NCI-H1436 treated with DMSO at 0.1 percent for 48 hours (cell line): ENCODE measurements at places on chromosomes 2 and 18.

- DNase-seq = no peak
Measured at GRCh38 chr2:145290986-145291385, 771.1 kb upstream of the ZEB2 start.

DNA sequence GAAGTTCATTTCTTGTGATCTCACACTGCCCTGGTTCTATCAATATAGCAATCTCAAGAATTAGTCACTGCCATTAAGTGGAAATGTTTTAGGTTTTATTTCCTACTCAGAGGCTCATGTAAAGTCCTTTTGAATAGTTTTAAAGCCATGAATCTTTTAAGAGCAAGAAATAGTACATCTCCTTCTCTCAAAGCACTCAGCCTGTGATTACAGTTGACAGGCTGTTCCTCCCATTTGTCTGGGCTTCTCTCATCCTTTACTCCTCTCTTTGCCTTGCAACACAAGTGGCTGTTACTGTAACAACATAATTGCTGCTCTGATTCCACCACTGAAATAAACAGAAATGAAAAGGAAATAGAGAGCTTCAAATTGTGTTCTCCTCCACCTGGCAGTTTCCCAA, 18.4 kb downstream of the GRP start:
- peak; percentile 20 for DNase-seq

DNA sequence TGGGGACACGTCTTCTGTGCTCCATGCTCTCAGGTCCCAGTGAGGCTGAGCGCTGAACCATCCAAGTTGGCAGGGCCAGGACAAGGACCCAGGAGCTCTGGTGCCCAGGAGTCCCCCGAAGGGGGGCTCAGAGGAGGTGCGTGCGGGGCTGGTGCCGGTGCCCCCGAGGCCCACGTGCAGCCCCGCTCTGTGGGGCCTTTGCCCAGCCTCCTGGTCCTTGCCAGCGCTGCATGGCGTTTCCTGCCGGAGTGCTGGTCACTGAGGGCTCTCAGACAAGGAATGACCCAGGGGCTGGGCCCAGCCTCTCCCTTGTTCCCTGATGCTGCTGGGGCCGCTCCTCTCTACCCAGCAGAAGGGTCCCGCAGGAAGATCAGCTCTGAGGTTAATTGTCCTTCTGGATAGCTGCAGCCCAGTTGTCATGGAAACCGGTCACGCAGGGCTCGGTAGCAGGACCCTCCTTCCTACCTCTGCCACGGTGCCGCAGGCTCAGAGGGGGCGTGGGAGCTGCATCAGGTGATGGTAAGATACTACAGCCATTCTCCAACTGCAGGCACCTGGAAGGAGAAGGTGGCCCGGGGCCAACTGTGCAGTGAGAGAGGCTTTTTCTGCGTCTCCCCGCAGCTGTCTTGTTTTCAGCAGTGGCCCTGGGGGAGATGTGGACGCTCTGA, 64.5 kb downstream of the RRM2 start:
- no peak for DNase-seq

DNA sequence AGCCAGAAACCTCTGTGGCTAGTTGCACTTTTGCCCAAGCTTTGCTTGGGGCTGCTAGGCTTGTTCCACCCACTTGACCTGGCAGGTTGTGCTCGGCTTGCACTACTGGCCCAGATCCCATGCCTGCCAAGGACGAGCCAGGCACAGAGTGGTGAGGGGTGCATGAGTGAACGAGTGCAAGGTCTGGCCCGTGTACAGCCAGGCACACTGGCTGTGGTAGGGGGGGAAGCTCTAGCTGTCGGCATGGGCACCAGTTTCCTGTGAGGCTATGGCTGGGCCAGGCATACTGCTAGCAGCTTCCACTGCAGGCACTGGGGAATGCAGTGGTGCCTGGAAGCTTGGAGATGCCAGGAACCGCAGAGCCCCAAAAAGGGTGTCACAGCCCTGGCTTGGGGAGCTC, 210.4 kb downstream of the AKAIN1 start:
- no peak for DNase-seq

DNA sequence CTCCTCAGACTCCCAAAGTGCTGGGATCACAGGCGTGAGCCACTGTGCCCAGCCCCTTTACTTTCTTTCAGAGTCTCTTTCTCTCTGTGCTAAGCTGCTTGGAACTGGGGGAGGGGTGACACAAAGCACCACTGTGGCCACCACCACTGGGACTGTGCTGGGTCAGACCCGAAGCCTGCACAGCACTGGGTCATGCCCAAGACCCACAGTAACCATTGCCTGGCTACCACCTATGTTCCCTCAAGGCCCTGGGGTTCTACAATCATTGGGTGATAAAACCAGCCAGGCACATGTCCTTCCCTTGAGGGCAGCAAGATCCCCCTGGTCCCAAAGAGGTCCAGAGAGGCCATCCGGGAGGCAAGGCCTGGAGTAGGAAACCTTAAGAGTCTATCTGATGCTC, 9.1 kb upstream of the CAB39 start:
- no peak for DNase-seq

DNA sequence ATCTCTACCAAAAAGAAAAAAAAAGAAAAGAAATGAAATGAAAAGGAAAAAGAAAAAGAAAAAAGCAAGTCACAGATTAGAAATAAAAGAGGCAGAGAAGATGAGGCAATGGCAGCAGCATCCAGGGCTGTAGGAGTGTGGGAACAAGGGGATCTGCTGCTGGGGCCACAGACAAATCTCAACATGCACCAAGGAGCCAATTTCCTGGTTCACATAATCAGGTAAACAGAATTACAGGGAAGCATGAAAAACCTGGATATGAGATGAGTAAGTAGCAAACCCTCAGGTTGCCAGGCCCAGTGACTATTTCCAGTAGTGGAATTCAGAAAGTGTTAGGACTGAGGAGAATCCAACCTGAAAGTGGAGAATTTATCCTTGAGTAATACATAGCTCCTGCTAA, 77.4 kb upstream of the ARHGAP28 start:
- no peak for DNase-seq

- DNase-seq = no peak
Measured at GRCh38 chr2:102942107-102942506, 180.3 kb downstream of the TMEM182 start.

DNA sequence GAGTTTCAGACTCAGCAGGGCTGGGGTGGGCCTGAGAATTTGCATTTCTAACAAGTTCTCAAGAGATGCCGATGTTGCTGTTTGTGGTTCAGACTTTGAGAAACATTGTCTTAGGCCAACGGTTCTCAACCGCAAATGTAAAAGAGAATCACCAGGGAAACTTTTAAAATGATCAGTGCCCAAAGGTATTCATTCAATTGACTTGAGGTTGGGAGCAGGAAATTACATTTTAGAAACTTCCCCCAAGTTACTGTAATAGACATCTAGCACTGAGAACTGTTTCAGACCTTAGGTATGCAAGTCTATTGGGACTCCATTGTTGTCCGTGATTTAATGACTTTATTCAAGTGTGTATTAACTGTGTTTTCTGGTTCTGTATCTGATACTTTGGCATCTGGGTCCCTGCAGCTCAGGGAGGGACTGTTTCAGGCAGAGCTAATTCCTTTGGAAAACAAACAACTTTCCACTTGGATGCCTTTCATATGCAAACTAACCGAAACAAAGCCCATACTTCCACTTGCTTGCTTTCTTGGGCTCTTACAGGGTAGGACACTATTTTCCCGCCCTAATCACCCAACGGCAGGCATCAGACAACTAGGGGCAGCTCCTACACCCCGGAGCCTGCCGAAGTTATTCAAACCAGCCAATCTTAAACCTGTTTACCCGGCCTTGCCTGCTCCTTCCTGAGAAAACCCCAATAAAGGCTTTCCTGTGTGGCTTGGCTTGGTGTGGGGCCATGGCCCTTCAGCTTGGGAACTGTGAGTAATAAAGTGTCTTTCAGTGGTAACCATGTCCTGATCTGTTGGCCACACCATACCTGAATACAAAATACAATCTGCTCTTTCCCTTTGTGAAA, 97.6 kb downstream of the POLE4 start:
- DNase-seq = no peak

- no peak for DNase-seq
Measured at GRCh38 chr2:109013051-109013450, 24.0 kb upstream of the EDAR start.

DNA sequence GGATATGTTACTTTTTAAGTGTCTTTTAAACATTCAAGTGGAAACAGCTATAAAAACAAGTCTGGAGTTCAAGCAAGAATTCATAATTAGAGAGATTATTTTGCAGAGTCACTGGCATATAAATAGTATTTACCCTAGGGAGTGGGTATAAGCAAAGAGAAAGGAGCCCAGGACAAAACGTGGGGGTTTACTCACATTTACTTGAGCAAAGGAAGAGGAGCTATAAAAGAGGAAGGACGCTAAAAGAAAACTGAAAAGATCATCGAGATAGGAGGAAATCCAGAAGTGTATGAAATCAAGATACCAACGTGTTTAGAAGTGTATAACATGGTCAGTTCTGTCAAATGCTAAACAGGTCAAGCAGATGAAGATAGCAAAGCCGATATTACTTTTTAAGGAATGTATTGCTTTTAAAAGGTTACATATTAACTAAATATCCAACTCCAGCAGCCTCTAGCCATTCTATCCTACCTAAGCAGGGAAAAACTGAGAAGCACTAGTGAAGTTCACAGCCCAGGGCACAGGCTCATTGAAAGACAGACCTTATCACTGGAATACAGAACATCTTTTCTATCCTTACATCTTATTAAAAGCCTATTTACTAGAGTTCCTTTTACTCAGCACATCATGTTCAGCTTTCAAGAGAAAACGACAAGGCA, 8.6 kb downstream of the KANSL1L start:
- no peak for DNase-seq

DNA sequence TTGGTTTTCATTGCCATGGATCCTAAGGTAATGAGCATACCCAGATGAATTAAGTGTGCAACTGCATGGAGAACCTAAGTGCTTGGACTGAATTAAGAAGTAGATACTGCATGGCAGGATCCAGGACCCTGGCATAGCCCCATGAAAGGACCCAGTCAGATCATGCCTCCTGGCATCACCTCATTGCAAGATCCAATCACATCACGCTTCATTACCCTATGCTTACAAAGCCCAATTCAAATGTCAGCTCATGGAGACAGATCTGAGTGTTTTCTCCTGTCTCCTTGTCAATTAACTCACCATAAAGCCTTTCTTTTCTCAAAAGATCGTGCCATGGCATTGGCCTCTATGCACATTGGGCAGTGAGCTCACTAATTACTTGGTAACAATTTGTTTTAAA, 519.8 kb upstream of the ZNF804A start:
- no peak for DNase-seq

DNA sequence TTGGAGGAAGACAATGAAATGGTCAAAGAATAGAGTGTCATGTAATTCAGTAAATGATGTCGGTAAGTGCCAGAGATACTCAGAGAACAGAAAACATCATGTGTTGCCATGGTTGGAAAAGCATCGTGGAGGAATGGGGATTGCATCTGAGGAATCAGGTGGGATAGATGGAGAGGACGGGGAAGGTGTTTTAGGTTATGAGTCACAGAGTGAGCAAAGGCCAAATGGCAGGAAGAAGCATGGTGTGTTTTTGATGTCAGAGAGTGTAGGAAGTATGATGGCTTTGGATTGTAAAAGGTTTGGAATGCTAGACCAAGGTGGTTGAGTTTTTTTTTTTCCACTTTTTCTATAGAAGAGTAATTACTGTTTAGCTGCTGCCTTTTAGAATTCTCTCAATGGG, 27.5 kb upstream of the CD28 start:
- DNase-seq = no peak

- DNase-seq = no peak
Measured at GRCh38 chr18:79690071-79690470, 10.5 kb downstream of the CTDP1 start.

DNA sequence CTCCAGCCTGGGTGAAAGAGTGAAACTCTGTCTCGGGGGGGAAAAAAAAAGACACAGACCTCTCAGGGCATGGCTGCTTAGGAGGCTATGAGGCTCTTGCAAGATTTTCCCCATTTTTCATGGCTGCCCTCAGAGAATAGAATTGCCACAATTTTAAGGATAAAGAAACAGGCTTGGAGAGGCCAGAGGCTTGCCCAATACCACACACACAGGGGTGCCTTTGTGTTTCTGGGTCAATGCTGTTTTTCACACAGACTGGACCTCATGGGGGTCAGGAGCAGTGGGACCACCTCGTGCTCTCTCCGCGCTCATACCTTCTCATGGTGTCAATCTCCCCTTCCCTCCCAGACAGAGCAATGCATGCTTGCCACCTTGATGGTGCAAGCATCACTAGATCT, 65.4 kb upstream of the ST3GAL5 start:
- DNase-seq = no peak

DNA sequence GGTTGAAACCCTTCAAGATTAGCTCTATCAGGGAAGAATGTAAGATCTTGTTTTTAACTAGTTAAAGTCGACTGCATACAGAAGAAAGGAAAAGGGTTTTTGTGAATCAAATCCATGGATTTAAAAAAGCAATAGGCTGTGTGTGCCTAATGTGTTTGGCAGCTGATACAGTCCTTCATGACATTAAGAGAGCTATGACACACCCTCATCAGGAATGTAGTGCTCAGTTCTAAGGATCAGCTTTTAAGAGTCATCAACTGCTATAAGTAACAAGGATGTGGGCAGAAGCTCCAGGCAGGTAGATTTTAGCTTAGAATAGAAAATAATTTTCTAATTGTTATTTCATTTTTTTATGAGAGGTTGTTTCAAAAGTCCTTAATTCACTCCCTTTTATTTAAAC, 52.9 kb downstream of the PPP1R1C start:
- no peak for DNase-seq

- DNase-seq = no peak
Measured at GRCh38 chr2:162934191-162934590, 95.6 kb upstream of the KCNH7 start.

GRCh38 chr2:220001751-220002150, 374.3 kb downstream of the SLC4A3 start:
- no peak for DNase-seq

GRCh38 chr2:145026456-145027455, 506.8 kb upstream of the ZEB2 start:
- DNase-seq = no peak

DNA sequence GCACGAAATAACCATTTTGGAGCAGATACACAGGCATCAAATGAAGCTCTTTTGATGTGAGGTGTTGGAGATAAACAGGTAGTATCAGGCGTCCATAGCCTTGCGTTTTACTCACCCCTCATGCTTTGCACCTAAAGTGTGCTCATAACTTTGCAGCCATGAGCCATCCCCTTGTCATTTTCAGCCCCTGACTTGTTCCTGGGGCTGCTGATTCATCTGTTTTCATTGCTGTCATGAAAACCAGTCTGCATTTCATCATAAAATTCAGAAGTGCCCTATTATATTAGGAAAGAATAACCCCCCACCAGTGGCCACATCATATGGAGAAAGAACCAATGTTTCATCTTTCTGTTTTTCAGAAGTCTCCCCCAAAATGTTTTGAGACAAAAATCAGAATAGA, 329.7 kb upstream of the NRP2 start:
- no peak for DNase-seq

DNA sequence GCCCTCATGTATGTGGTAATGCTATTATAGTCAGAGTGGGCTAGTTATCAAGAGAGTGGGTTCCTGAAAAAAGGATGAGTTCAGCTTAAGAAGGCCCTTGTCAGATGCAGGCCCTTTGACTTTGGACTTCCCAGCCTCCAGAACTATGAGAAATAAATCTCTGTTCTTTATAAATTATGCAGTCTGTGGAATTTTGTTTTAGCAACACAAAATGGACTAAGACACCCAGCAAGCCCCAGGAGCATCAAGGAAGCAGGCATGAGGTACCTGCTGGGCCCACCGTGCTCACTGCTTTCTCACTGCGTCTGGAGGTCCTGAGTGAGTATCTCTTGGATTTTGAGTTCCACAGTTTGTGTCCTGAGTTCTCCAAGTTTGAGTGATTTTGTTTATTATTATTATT, 35.9 kb upstream of the LIPG start:
- DNase-seq = no peak

GRCh38 chr18:57437766-57438671, 2.8 kb downstream of the ONECUT2 start:
- peak; percentile 54 for DNase-seq
